ENCODE measurements at places on chromosomes 7 and 10.
A peak's percentile ranks its signal among the peaks of the same experiment; 100 is the strongest.

DNA sequence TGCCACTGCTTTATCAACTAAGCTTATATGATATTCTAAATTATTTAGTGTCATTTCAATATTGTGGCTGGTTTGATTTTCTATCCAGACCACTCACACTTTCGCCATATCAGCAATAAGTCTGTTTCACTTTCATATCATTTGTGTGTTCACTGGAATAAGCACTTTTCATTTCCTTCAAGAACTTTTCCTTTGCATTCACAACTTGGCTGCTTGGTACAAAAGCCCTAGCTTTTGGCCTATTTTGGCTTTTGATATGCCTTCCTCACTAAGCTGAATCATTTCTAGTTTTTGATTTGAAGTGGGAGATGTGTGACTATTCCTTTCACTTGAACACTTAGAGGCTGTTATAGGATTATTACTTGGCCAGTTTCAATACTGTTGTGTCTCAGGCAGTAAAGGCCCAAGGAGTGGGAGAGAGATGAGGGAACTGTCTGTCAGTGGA lies 120.9 kb upstream of the NAMPT start:
- peak; percentile 87 for DNase-seq

DNA sequence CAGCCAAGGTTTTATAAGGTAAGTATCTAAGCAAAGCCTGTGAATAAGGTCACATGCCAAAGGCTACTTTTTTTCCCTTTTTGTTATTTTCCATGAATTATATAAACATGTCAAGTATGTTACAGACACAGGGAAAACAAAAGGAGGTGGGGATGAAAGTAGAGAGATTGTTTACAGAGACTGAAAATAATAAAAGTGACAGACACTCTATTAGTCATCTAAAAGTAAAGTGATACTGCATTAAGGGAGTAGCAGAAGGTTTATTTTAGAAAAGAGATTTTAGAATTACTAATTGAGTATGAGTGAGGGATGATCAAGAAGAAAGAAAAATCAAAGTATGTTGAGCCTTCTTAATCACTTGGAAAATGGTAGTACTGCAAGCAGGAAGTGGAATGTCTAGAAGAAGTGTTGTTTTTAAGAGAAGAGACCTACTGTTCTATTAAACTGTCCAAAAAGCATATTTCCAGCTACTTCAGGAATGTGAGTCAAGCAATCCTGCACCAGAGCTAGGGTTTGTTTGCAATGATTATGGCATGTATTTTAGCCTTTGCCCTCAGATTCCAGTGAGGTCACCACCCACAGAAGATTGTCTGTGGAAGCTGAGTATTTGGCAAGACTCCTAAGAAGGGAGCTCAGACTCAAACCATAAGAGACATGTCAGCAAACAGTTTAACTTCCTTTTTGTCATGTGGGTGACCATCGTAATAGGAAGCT lies 177.9 kb upstream of the PLXDC2 start:
- DNase-seq: no peak

GRCh38 chr10:31708046-31708445 lies 220.6 kb downstream of the ARHGAP12 start:
- no peak for DNase-seq

DNA sequence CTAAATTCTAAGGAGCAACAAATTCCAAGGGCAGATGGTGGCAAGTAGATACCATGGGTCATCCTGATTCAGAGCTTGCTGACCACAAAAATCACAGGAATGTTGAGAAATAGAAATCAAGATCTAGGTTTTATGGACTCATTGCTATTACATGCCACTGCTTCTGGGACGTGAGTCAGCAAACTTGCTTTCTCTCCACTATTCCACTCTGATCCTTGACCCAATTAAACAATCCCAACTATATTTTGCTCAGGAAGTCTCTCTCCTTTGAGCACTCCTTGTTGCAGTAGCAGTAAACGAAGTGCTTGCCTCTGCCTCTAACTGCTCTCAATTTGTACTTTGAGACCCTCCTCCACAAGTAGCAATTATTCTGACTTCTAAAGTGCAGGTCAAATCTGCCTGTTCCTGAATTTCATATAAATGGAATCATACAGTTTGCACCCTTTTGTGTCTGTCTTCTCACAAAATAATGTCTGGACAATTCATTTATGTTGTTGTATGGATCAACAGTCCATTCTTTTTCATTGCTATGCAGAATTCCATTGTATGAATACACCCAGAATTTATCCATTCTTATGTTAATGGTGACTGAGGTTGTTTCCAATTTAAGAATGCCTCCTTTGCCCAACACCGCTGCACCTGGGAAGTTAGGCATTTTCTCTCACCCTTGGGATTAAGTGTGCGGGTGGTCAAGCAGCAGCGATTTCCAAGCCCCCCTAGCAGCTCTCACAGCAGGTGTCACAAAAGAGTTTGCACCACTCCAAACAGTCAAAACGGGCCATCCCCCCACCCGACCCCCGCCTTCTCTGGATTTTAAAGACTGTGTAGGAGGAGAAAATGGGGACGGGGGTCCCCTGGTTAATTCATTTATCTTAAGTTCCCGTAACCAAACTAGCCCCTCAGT lies 35.9 kb downstream of the ACSM6 start:
- no peak for DNase-seq

- DNase-seq: no peak
Measured at GRCh38 chr7:131538813-131539179, 17.6 kb downstream of the PODXL start.

- no peak for DNase-seq
Measured at GRCh38 chr7:22871661-22872060, 49.0 kb upstream of the TOMM7 start.

DNA sequence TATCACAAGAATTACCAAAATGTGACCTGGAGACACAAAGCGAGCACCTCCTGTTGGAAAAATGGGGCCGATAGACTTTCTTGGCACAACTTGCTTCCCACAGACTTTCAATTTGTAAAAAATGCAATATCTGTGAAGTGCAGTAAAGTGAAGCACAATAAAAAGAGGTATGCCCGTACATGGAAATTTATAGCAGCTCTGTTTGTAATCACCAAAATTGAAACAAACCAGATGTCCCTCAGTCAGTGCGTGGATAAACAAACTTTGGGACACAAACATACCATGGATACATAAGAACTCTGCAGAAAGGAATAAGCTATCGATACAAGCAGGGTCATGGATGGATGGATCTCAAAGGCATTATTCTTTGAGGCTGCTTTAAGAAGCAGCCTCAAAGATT lies 33.6 kb downstream of the ARID5B start:
- no peak for DNase-seq

- DNase-seq: peak; percentile 21
Measured at GRCh38 chr7:18064242-18064838, 36.7 kb upstream of the PRPS1L1 start.

DNA sequence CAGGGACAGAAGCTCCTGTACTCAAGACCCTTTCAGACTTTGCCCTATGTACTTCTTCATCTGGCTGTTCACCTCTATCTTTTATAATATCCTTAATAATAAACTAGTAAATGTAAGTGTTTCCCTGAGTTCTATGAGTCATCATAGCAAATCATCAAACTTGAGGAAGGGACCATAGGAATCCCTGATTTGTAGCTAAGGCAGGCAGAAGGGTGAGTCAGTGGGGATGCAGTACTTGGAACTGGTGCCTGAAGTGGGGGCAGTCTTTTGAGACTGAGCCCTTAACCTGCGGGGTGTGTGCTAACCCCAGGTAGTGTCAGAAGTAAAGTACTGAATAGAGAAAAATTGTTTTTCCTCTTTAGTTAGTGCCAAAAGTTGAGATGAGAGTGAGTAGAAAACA lies 6.2 kb upstream of the TMEM243 start:
- DNase-seq: no peak

DNA sequence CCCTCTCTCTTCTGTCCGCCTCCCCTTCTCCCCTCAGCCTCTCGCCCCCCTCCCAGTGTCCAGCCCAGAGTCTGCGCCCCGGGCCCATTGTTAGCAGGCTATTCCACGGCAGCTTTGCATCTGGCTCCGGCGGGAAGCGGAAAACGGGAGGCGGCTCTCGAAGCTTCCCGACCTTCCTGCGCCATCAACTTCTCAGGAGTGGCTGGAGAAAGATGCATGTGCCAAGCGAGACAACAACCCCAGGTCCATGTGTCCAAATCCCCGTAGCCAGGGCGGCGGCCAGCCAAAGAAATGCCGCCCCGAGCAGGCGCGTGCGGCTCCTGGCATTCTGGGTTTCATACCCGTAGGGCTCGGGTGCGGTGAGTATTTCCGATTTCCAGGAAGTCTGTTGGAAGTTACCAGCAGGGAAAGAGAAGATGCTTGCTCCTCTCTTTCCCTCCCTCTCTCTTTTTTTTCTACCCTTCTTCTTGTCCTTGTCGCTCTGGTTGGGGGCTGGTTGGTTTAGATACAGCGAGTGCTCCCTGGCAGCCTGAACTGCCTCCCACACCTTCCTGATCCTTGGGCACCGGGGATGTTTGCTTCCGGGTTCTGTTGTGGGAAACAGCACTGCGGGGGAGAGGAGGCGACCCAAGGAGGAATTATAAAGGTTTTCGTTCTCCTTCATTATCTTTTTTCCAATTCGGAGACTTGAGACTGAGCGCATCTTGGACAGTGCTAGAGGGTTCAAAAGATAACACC lies 1.2 kb upstream of the HOXA2 start:
- DNase-seq: no peak

GRCh38 chr7:133040178-133040577 lies 41.7 kb downstream of the CHCHD3 start:
- DNase-seq: no peak

All from activated CD4-positive, alpha-beta T cell treated with anti-CD3 and anti-CD28 coated beads, Interleukin-2, Interleukin-4, amounts not matched to agents 100 ng/mL and 50 ng/mL, durations not matched to agents 16 hours and 8 hours (primary cell).